Cardiac atrium fibroblast (primary cell): ENCODE measurements at places on chromosomes 12 and 14. TPM values are rescaled to one million over a fixed set of nuclear protein-coding genes. Genes with fewer than 3 reads are reported as not detected.

Gene DENND5B
- 4.5 and 5.7 TPM in 2 replicates for total RNA-seq

Gene NRIP2
- not detected in 2 replicates for total RNA-seq

Gene CYP46A1
- total RNA-seq: under 0.01 and 1.4 TPM in 2 replicates

Gene CBLN3
- 2.8 and 3.4 TPM in 2 replicates for total RNA-seq

Gene PCNX4
- total RNA-seq: 26.9 and 30.8 TPM in 2 replicates

Gene TCTN1
- 36.6 and 42.6 TPM in 2 replicates for total RNA-seq

Gene HELB
- 1.1 and 3.7 TPM in 2 replicates for total RNA-seq

Gene C14orf132
- 2.0 and 3.7 TPM in 2 replicates for total RNA-seq

Gene MYBPC1
- not detected in 2 replicates for total RNA-seq

Gene SERPINA1
- not detected in 2 replicates for total RNA-seq

Gene RAD9B
- under 0.01 TPM in 1 of 2 replicates, not detected in the other for total RNA-seq

Gene SPX
- 0.97 TPM in 1 of 2 replicates, not detected in the other for total RNA-seq

Gene ITGB7
- total RNA-seq: 0.18 TPM in 1 of 2 replicates, not detected in the other

Gene SLC48A1
- 13.9 and 18.6 TPM in 2 replicates for total RNA-seq

Gene TEX52
- total RNA-seq: not detected in 2 replicates

Gene KHNYN
- 30.3 and 36.6 TPM in 2 replicates for total RNA-seq

Gene ACYP1
- 1.3 and 2.5 TPM in 2 replicates for total RNA-seq

Gene BRAP
- 11.3 and 12.1 TPM in 2 replicates for total RNA-seq

Gene IAPP
- not detected in 2 replicates for total RNA-seq

Gene MLEC
- total RNA-seq: 70.2 and 85.1 TPM in 2 replicates

Gene ASCL1
- not detected in 2 replicates for total RNA-seq

Gene AQP2
- total RNA-seq: not detected in 2 replicates

Gene EMP1
- 548 and 646 TPM in 2 replicates for total RNA-seq

Gene SMIM41
- not detected in 2 replicates for total RNA-seq

Gene ESRRB
- not detected in 2 replicates for total RNA-seq

Gene NEUROD4
- not detected in 2 replicates for total RNA-seq

Gene FOXG1
- total RNA-seq: not detected in 2 replicates
